ENCODE measurements at places on chromosomes 2 and 18. TPM values are rescaled to one million over a fixed set of nuclear protein-coding genes. Genes with fewer than 3 reads are reported as not detected.

DNA sequence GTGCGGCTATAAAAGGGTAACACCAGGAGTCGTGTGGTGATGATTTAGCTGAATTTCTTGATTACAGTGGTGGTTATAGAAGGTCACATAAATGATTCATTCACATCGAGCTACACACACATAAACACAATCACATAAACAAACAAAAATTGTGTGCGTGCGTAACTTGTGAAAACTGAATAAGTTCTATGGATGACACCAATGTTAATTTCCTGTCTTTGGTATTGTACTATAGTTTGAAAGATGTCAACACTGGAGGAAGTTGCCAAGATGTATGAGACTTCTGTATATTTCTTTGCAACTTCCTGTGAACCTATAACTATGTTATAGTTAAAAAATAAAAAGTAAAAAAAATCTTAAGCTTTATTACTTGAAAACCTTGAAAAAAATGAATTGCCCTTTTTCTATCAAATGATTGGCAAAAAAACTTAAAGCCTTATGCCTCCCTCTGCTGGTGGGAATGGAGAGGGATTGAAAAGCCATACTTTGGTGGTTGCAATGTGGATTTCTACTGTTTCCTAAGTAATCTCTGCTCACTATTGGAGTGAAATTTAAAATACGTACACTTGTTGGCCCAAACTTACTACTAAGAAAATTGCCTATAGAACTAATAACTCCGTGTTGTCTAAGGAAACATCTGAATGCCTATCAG lies 227.7 kb downstream of the RPIA start:
- no peak for DNase-seq

GRCh38 chr18:61822879-61823278 lies 69.9 kb downstream of the RNF152 start:
- no peak for DNase-seq

DNA sequence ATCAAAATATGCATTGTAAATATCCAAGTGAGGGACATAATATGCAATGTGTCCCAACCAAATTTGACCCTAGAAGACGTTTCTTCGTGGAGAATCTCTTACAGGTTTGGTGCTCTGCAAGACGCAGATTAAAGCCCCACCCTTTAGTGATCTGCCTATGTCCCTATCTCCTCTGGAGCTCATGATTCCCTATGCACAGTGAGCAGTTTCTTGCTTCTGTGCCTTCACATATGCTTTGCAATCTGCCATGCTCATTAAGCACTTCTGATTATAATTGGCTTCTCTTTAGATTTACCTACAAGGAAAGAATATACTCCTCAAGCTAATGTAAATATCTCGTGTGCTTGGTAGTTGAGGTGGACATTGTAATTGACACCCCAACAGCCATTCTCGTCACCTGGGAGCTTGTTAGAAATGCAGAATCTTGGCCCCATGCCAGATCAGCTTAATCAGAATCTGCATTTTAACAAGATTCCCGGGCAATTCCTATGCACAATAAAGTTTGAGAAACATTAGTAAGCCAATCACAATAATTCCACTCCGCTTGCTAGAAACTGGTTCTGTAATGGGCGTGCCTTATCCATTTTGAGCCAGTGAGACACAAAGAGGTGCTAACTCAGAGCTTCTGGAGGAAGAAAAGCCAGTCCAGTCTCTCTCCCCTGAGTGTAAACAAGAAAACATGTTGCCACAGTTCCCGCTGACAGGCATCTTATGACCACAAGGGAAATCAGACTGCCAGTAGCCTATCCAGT lies 2.8 kb upstream of the PUM2 start:
- peak; percentile 70 for DNase-seq

Gene ABCG8
- not detected for total RNA-seq

All from stomach (tissue), 19 donors.